Activated T-cell treated with anti-CD3 and anti-CD28 coated beads, Interleukin-2, amount 50 U/mL, for 24 hours (primary cell): ENCODE measurements at places on chromosomes 2 and 18.

- DNase-seq: no peak
Measured at GRCh38 chr2:53220969-53221368, 546.6 kb upstream of the CHAC2 start.

- DNase-seq: no peak
Measured at GRCh38 chr2:25790074-25790790, 88.1 kb downstream of the ASXL2 start.

- no peak for DNase-seq
Measured at GRCh38 chr2:20641123-20641985, 9.5 kb downstream of the HS1BP3 start.

GRCh38 chr18:7596147-7596546 lies 29.0 kb downstream of the PTPRM start:
- DNase-seq: no peak

DNA sequence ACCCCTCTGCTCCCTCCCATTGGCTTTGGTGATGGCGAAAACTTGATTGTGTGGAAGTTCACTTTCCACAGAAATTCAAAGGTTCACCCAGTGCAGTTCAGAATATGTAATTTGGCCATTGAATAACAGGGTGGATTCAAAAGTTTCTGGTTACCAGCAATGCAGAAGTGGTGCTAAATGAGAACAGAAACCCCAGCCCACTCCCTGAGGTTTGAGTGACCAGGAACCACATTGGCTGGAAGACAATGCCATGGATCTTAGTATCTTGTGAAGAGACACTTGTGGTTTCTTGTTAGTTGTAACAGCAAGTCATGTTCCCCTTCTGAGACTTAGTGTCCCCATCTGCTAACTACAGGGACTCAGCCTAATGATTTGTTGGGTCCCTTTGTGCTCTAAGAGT lies 49.8 kb downstream of the QPCT start:
- DNase-seq: no peak

DNA sequence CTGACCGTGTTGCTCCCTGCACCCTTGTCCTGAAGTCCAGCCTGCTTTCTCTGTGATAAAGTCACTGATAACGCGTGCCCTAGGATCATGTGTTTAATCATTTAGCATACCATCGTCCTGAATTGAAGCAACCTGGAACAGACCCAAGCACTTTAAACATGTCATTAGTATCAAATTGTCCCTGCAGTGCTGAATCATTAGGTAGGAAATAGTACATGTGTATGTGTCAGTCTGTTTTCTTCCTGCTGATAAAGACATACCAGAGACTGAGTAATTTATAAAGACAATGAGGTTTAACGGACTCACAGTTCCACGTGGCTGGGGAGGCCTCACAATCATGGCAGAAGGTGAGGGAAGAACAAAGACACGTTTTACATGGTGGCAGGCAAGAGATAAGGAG lies 2.8 kb downstream of the ASB18 start:
- no peak for DNase-seq

DNA sequence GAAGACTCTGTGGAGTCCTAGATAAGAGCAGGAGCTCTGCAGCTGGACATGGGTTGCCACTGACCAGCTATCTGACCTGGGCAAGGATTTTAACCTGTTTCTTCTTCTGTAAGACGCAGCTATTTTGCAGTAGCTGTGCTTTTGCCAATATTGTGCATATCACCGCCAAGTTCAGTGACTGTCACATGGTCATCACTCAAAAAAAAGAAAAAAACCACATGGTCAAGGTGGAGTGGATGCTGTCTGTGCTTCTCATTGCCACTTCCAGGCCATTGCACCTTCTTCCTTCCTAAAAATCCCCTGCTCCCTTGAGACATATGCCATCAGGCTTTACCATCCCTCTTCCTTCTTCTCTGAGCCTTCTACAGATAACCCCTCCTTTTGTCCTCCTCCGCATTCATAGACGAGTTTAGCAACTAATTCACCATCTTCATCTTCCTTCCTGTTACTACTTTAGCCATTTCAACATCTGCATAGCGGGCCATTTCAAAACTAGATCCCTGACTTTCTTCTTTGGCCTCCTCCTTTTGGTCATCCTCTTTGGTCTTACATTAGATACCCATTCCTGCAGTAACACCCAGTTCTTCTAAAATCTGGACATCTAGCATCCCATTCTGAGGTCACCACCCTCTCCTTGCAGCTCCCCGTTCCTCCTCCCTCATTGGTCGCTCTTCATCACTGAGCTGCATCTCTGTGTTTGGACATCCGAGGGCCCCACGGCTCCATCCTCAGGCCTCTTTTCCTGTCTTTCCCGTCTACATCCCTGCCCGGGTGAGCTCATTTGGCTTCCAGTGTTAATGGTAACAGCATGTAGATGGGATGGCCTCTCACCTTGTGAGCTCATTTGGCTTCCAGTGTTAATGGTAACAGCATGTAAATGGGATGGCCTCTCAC lies 17.8 kb downstream of the RNF144A start:
- no peak for DNase-seq

DNA sequence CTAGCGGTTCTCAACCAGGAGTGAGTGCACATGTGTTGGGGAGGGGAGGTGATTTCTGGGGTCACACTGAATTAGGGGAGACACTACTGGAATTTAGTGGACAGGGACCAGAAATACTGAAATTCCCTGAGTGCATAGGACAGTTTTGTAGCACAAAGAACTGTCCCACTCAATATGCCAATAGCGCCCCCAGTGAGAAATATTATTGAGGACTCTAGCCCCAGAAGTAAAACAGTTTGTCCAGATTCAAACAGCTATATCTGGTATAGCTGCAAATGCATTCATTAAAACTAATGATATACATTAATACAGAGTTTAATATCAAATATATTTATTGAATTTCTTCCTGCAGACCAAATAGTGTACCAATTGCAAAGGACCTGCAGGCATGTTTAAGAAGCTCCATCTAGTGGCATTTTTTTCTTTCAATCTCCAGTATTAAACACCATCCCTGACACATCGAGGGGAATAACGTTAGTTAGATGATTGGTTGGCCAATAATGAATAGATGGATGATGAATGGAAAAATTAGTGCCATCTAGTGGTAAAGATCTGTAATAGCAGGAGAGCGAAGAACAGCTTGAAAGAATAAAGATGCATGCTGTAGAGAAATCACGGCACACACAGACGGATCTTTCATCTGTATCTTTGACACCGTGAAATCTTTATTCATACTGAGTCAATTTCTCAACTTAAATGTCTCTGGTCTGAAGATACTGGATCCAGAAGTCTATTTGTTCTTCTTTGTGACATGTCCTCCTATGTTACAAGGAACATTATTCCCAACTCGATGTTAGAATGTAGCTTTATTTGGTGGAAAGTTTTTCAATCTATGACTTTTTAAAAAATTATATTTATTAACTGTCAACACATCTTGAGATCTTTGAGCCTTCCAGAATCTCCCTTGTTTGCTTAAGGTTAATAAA lies 62.5 kb downstream of the DHRS9 start:
- no peak for DNase-seq

GRCh38 chr18:6661692-6662415 lies 67.7 kb upstream of the ARHGAP28 start:
- DNase-seq: no peak

GRCh38 chr2:29215073-29215472 lies 99.9 kb downstream of the CLIP4 start:
- no peak for DNase-seq

DNA sequence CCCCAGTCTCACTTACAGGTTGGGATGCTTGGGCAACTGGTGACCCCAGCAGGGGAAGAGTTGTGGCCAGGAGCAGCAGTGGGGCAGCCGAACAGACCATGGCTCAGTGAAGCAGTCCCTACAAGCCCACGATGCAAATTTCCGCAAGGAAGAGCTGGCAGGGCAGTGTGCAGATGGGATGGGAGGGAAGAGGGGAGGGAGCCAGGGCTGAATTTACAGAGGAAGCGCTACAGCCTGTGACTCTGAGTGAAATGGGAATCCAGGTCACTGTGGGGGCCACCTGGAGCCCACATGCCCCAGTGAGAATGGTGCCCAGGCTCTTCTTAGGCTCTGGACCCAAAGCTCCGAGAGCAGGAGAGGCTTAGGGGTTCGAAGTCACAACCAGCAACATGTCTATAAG lies 27.0 kb upstream of the SELENOI start:
- DNase-seq: no peak

DNA sequence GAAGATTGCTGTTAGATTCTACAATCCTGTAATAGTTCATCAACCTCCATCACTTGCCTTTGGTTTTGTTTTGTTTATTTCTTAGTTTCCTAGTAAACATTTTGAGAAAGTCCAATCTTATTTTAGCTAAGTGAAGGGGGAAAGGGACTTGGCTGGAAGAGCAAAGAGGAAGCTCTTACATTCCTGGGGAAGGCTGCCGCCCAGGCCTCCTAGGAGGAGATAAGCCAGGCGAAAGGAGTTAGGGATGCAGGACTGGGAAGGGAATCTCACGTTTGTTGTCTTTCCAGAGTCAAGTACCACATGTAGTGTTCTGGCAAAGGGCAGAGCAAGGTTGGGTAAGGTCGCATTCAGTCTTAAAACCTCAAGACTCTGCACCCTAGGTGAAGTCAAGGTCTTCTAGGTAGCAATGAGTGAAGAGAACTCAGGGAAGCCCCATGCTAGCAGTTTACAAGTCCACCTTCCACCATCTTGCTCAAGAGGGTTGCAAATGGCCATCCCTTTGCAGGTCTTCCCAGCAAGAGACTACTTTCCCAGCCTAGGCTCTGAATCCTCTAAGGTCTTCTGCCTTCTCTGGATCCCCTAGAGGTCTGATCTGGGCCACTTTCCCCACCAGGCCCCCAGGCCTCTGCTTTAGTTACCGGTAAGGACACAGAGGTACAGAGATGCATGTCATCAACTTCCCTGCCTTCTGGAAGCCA lies 320.7 kb downstream of the CYP26B1 start:
- DNase-seq: no peak

DNA sequence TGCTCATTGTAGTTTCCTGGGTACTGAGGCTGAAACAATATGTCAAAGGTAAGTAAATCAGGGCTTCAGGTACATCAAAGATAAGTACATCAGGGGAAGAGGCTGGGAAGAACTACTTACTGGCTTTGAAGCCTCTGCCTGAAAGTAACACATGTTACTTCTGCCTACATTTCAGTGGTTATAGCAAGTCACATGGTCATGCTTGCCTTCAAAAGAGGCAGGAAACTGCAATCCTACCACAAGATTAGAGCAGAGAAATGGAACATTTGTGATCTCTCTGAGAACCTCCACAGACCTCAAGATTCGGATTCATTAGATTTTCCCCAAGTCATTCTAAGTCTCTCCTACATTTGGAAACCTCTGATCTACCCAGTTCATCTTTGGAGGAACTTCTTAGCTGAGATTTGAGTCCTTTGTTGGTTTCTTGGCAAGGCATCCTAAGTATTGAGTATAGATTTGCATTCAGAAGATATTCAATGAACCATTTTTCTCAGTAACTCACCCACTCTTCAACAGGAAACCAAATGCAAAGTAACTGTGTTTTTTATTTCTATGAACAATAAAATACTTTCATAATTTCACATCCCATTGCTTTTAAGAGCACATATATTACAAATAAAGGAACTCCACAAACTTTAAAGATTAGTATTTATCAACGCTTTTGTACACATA lies 48.5 kb upstream of the CCDC195 start:
- no peak for DNase-seq

- DNase-seq: no peak
Measured at GRCh38 chr2:133247631-133248030, 320.6 kb downstream of the NCKAP5 start.
